ENCODE measurements at places on chromosomes 2 and 18. TPM values are rescaled to one million over a fixed set of nuclear protein-coding genes. Genes with fewer than 3 reads are reported as not detected.

The AQP12A gene
- not detected for total RNA-seq

The WDR75 gene
- total RNA-seq: 42.2 TPM

The SLC4A3 gene
- total RNA-seq: 1.7 TPM

The CXCR1 gene
- not detected for total RNA-seq

The FAM237A gene
- not detected for total RNA-seq

The PARD6G gene
- total RNA-seq: 0.75 TPM

The FLACC1 gene
- total RNA-seq: 1.2 TPM

The APOB gene
- not detected for total RNA-seq

The DCC gene
- not detected for total RNA-seq

The CD226 gene
- 0.23 TPM for total RNA-seq

The PTH2R gene
- total RNA-seq: not detected

The AKAIN1 gene
- total RNA-seq: not detected

The GRP gene
- total RNA-seq: not detected

The PASK gene
- total RNA-seq: 9.9 TPM

The SCRN3 gene
- 23.3 TPM for total RNA-seq

The SCYGR4 gene
- total RNA-seq: not detected

The GPAT2 gene
- 12.7 TPM for total RNA-seq

The LIMS1 gene
- 57.4 TPM for total RNA-seq

The HOXD4 gene
- total RNA-seq: not detected

The GAREM1 gene
- total RNA-seq: 2.7 TPM

The PCARE gene
- not detected for total RNA-seq

The MEP1B gene
- 0.12 TPM for total RNA-seq

The OSBPL1A gene
- 39.0 TPM for total RNA-seq

The MROH2A gene
- 0.15 TPM for total RNA-seq

The RAD51AP2 gene
- total RNA-seq: under 0.01 TPM

The ATOH8 gene
- total RNA-seq: 59.5 TPM

The ALPI gene
- total RNA-seq: not detected

The COBLL1 gene
- total RNA-seq: 2.2 TPM

The DNER gene
- 0.60 TPM for total RNA-seq

The FAM117B gene
- total RNA-seq: 1.4 TPM

The SEPTIN10 gene
- total RNA-seq: 114 TPM

The VSNL1 gene
- 0.23 TPM for total RNA-seq

The C2orf80 gene
- not detected for total RNA-seq

The ZNF385B gene
- not detected for total RNA-seq

The DYSF gene
- total RNA-seq: 2.5 TPM

The DSC2 gene
- 0.23 TPM for total RNA-seq

The UGT1A8 gene
- 0.08 TPM for total RNA-seq

The LIPG gene
- total RNA-seq: 33.1 TPM

The HOXD9 gene
- not detected for total RNA-seq

The RUFY4 gene
- total RNA-seq: 0.08 TPM

The VRK2 gene
- total RNA-seq: 5.5 TPM

The SLC14A1 gene
- 225 TPM for total RNA-seq

The EPG5 gene
- 20.4 TPM for total RNA-seq

All from smooth muscle cell of the coronary artery (primary cell).